ENCODE measurements at places on chromosomes 7 and 10. TPM values are rescaled to one million over a fixed set of nuclear protein-coding genes. Genes with fewer than 3 reads are reported as not detected.

Gene FAM25C
- 0.57 TPM for total RNA-seq

Gene TLX1
- total RNA-seq: 0.05 TPM

Gene HOXA5
- 0.24 TPM for total RNA-seq

GRCh38 chr10:11118686-11119085 lies 101.0 kb downstream of the CELF2 start:
- no peak for DNase-seq

DNA sequence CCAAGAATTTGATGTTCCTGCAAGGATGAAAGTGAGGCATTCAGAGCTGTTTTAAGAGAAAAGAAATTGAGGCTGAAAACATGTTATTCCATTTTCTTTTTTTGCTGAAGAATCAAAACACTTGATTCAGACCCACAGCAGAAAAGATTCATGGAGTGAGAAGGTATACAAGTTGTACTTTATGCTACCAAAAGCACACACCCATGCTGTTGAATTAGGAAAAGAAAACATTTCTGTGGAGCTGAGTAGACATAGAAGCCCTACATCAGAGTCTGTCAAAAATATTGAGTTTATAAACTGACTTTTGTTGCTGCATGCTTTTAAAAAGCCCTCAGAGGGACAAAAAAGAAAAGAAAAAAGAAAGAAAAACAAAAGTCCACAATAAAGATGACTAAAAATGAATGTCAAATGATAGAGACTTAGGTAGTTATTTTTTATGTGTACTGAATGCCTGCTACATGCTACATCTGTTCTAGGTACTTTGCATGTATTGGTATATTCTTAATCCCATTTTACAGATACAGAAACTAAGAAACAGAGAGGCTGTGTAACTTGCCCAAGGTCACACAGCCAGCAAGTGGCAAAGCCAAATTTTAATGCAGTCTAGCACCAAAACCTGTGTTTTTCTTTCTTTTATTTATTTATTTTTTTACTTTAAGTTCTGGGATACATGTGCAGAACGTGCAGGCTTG lies 71.7 kb upstream of the PALS2 start:
- no peak for DNase-seq

GRCh38 chr7:98372993-98373392 lies 27.9 kb downstream of the BAIAP2L1 start:
- no peak for DNase-seq

DNA sequence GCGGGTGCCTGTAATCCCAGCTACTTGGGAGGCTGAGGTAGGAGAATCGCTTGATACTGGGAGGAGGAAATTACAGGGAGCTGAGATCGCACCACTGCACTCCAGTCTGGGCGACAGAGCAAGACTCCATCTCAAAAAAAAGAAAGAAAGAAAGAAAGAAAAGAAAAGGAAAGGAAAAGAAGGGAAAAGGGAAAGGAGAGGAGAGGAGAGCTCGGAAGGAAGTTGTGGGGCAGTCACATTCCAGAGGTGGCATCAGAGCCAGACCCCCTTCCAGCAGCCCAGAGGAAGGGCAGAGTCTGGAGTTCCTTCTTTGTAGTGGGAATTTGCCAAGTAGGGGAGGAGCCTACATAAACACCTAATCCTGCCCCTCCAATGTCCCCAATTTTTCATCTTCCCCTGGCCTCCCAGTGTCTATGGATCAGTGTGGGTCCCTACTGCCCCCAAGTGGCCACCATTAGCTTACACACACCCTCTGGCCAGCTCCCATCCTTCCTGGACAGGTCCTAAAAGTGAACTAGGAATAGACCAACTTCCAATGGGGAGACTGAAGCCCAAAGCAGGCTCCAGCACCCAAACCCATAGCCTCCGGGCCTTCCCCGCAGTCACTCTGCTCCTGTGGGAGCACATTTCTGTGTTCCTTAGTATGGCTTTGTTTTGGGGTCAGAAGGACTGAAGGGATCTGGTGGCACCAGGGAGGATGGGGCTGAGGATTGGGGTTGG lies 39.6 kb upstream of the HSPB1 start:
- no peak for DNase-seq

GRCh38 chr7:2820508-2820934 lies 23.6 kb downstream of the GNA12 start:
- DNase-seq: no peak

DNA sequence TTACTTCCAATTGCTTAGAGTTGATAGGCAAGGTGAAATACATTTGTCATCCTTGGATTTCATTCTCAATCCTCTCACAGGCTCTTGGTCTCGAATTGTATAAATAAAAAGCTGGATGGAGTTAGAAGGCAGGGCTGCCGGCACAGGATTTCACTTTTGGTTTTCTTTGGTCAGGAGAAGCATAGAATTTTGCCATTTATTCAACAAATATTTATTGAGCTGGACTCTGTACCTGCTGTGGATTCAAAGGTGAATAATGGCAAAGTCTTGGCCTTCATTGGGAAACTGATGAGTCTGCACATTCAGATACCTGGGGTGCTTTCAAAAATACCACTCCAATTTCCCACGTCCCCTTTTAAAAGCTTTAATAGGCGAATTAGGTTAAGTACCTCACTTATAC lies 49.7 kb downstream of the PDK4 start:
- DNase-seq: no peak

GRCh38 chr7:24779283-24779655 lies 22.0 kb upstream of the GSDME start:
- no peak for DNase-seq
